ENCODE measurements at places on chromosomes 3 and 15. TPM values are rescaled to one million over a fixed set of nuclear protein-coding genes. Genes with fewer than 3 reads are reported as not detected.

- no peak overlapping the region for H3K27ac ChIP-seq
- no peaks in the 10 kb centered on the region for H3K27me3 ChIP-seq
- no peaks in the 10 kb centered on the region for H3K36me3 ChIP-seq
- no peak overlapping the region for H3K4me3 ChIP-seq
- DNase-seq = no peak
These were observed 103.1 kb downstream of the TLE3 start for GRCh38 chr15:69994429-69995205.

GRCh38 chr3:39903253-39903652, 93.8 kb downstream of the MYRIP start:
- H3K36me3 ChIP-seq = no peaks in the 10 kb centered on the region
- no peak for DNase-seq
- H3K4me1 ChIP-seq = no peaks in the 10 kb centered on the region
- H3K27me3 ChIP-seq = no peaks in the 10 kb centered on the region

GRCh38 chr15:65612616-65612946, 1.6 kb upstream of the INTS14 start:
- no peak overlapping the region for H3K4me3 ChIP-seq
- peaks cover 1% of the 10 kb centered on the region for H3K36me3 ChIP-seq
- no peak for DNase-seq
- no peak overlapping the region for H3K27ac ChIP-seq
- peaks cover 27% of the 10 kb centered on the region for H3K4me1 ChIP-seq
- H3K27me3 ChIP-seq = no peaks in the 10 kb centered on the region

GRCh38 chr3:118501152-118501551, 533.5 kb downstream of the IGSF11 start:
- no peaks in the 10 kb centered on the region for H3K4me1 ChIP-seq
- H3K36me3 ChIP-seq = no peaks in the 10 kb centered on the region
- no peak overlapping the region for H3K4me3 ChIP-seq
- no peaks in the 10 kb centered on the region for H3K27me3 ChIP-seq
- no peak for DNase-seq

GRCh38 chr3:15519096-15519495, 2.4 kb downstream of the COLQ start:
- H3K4me1 ChIP-seq = peaks cover 24% of the 10 kb centered on the region
- no peak overlapping the region for H3K27ac ChIP-seq
- no peaks in the 10 kb centered on the region for H3K36me3 ChIP-seq
- DNase-seq = no peak

DNA sequence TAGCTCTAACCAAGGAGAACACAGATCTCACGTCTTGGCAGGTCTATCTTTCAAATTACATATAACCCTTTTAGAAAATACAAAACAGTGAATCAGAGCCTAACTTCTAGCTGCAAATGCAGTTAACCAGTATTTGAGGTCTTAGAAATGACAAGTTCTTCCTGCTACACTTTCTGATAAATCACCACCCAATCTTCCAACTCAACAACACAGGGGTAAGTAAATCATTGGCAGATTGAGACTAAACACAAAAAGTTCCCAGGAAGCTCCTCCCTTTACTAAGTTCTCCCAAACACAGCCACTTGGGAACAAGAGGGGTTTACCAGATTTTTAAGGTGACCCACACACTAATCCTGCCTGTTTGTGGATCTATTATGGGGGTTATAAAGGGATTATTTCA, at the start of gene A4GNT:
TSS of gene A4GNT (minus strand) at position 152 of the 400 bp plus-strand sequence. CDS start 1,134 bp downstream, outside the sequence.
- no peak within 1 kb of the TSS for H3K4me3 ChIP-seq
- no peak for DNase-seq
- no peaks in the 10 kb centered on the region for H3K4me1 ChIP-seq
- peaks cover 1% of the 10 kb centered on the region for H3K27me3 ChIP-seq

The GRIP2 gene
- total RNA-seq = not detected

GRCh38 chr3:151301787-151302186, 14.8 kb downstream of the GPR87 start:
- H3K4me1 ChIP-seq = peaks cover 52% of the 10 kb centered on the region
- no peak overlapping the region for H3K27ac ChIP-seq
- no peaks in the 10 kb centered on the region for H3K36me3 ChIP-seq

DNA sequence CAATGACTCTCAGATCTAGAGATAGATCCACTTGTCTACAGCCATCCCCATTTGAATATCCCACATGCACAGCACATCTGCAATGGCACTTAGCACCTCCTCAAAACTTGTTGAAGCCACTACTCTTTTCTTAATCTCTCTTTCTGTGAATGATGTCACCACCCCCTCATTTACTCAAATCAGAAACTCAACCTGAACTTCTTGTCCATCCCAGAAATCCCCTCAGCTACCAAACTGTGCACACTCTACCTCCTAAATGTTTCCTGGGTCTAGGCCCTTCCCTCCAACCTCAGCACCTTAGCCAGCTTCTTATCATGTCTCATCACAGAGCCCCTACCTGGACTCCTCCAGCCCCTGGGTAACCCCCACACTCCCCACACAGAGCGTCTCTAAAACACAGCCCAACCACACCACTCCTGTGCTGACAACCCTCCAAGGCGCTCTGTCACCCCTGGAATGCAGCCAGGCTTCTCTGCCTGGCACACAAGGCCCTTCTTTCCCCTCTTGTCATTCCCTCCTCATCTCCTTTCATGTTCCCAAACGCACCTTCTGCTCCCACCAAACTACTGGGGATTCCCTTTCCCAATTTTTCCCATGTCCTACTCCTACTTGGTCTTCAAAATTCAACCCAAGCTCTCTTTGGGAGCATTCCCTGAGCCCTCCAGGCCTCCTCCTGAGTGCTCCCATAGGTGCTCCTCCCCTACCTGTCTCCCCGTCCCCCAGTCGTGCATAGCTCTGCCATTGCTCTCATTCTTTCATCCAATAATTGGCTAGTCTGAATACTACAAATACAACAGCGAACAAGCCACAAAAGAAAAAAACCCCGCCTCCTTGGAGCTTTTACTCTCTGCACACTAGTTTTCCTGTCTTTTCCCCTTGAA, 39.8 kb upstream of the ZBTB38 start:
- DNase-seq = peak; percentile 50
- no peaks in the 10 kb centered on the region for H3K36me3 ChIP-seq
- no peak overlapping the region for H3K4me3 ChIP-seq
- H3K27me3 ChIP-seq = no peaks in the 10 kb centered on the region
- H3K4me1 ChIP-seq = peaks cover 16% of the 10 kb centered on the region

- H3K4me1 ChIP-seq = no peaks in the 10 kb centered on the region
- no peaks in the 10 kb centered on the region for H3K36me3 ChIP-seq
- peaks cover 17% of the 10 kb centered on the region for H3K27me3 ChIP-seq
These were observed 158.0 kb upstream of the TMC3 start for GRCh38 chr15:81532001-81532400.

All from activated CD4-positive, alpha-beta memory T cell treated with anti-CD3 and anti-CD28 coated beads for 36 hours (primary cell).